ENCODE measurements at places on chromosomes 2 and 18.

DNA sequence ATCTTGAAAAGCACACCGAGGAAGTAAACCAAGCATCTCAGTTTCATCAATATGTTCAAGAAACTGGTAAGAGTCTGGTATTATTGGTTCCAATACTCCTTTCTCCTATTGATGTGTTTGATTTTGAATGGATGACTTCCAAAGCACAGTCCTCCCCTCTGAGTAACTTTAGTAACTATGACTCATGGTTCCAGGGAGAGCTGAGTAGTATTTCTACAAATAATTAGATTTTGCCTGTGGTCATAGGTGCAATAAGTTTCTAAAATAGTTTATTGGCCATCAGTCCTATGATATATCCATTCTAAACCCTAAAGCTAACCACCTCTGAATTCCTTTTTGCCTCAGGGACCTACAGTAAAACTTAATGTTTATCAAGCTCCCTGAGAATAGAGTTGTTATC is 352.4 kb downstream of the XIRP2 start:
- no peak for DNase-seq

GRCh38 chr2:158753641-158754611 is 41.2 kb upstream of the DAPL1 start:
- no peak for DNase-seq

DNA sequence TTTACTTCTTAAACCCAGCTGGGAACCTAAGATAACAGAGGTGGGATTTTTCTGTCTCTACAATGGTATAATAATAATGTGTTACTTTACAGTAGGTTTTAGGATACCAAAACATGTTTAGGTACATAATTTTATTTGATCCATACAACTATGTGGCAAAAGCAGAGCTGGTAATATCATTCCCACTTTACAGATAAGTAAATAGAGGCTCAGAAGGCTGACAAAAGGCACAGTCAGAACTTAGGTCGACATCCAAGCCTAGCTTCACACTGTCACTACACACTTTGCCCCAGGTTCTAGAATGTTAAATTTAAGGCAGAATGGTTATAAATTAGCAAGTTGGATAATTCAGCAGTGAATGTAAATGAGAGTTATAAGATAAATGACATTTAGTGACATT is 189.6 kb upstream of the PARD3B start:
- DNase-seq: no peak

GRCh38 chr2:219769090-219769910 is 141.9 kb downstream of the SLC4A3 start:
- no peak for DNase-seq

DNA sequence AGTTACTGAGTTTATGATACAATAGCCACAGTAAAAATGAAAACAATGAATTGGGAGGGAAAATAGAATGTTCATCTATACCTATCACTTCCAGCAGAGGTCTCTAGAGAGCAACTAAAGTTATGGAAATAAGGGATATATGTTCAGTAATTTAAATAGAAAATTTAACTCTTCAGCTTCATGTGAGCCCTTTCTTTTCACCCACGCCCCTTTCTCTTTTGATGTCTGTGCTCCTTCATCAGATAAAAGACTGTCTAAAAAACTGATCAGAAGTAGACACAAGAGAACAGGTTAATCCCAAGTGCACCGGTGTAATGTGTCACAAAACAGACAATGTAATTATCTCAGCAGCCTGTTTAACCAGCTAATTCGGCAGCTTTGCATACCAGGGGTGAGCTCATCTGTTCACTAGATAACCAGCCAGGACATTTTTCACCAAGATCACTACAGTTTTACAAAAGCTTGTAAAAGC is 238.5 kb upstream of the ERBB4 start:
- DNase-seq: no peak

DNA sequence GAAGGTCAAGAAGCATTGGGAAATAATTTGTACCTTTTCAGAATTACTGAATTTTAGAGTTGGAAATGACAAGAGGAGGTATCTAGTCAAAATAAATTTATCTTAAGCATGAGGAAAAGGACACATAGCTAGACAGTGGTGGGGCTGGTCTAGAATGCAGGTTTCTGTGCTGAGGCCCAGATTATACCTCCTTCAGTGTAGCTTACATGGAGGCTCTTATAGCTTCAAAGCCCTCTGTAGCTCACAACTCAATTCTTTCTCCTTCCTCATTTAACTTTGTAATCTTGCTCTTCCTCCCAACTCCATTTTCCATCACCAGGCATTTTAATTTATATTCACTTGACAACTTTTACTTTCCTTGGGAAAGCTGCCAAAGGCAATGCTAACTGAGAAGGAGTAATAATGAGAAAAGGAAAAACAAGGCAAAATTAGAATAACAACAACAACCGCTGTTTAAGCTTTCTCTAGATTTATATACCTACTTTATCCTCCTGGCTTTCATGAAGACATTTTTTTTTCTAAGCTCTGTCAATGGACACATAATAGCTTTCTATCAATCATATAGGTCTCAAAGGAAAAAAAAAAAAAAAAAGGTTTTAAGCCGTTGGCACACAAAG is 58.5 kb downstream of the CLHC1 start:
- no peak for DNase-seq

GRCh38 chr2:234363011-234363487 is 133.8 kb downstream of the ARL4C start:
- no peak for DNase-seq
